ENCODE measurements at places on chromosomes 4 and X.

DNA sequence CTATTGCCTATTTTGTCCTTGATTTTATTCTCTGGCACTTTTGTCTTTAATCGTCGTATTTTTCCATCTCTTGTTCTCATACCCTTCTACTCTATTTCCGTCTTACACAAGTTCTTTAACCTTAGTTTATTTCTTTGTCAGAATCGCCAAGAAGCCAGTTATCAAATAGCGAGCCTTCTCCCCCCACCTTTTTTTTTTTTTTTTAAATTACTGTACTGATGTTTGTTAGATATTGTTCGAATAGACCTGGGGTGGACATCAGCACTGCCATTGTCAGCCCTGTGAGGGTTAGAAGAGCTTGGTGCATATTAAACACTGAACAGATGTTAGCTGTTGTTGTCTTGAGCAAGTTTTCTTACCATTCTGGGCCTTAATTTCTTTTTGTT lies 1.2 kb downstream of the SPCS3 start:
- no peak for DNase-seq

DNA sequence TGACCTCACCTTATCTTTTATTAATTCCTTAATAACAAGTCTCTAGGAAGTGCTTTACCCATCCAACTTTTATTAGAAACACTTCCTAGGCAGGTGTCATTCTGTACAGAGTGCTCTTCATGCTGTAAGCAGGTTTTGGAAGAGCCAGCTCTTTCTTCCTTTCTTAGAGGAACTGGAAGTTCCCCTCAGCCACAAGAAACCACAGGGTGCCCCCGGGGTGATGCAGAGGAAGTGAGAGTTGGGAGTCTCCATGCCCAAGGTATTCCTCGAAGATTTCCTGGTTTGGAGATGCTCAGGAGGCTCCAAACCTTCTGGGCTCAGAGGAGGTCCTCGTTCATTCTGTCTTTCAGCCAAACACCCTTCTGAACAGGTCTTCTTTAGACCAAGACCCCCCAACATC lies 83.8 kb downstream of the EGF start:
- no peak for DNase-seq

GRCh38 chrX:9442056-9442455 lies 22.8 kb upstream of the TBL1X start:
- no peak for DNase-seq

DNA sequence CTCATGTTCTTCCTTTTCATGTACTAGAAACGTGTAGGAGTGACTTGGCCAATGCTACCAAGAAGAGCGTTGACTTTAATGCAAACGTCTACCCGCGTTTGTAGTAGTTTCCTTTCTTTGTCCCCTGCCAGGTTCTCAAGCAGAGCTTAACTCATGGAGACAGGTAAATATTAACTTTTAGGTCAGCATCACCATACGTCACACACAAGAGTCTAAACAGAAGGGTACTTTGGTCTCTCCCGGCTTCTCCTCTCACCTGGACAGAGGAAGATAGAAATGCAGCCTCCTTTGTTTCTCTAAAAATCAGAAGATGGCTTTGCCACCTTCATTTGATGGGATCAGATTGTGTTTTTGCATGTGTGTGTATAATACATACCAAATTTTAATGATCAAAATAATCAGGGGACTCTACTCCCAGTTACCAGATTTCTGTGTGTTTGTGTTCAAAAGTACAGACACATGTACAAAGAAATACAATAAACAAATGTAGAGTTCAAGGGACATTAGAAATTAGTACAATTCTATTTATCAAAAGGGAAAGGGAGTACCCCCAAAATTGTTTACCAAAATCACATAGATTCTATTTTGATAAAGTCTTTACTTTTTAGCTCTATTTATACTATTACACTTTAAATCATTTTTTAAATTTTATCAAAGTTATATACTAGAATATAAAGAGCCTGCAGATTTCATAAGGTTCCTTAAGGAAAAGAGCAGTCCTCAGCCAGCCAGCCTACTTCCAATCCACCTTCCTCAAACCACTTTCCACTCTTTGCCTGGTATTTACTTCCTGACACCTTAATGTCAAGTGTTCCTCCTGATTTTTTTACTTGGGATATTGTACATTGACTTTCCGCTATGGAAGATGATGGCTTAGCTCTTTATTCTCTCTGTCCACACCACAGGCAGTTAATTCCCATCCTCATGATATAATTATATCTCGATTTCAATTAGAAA lies 195.5 kb downstream of the RELL1 start:
- DNase-seq = no peak

GRCh38 chr4:155407480-155407879 lies 30.7 kb upstream of the MAP9 start:
- DNase-seq = no peak

- no peak for DNase-seq
These were observed 76.7 kb downstream of the AFF1 start for GRCh38 chr4:87011340-87012034.

DNA sequence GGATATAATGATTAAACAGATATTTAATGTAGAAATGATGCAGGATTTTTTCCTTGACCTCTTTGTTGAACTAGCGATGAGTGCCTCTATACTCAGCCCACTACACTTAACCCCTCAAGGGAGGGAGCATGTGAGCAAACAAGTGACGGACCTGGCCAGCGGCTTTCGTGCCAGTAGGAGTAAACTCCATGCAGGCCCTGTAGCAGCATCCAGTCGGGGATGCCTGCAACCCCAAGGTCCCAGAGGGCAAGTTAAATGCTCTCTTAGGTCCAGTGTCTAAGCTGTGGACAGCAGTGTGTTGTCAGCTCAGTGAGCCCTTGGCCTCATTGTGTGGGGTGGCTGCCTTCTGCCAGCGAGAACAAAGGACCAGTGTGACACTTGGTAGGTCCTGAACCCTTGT lies 708.7 kb downstream of the TECRL start:
- DNase-seq = no peak

- no peak for DNase-seq
These were observed 162.5 kb downstream of the BANK1 start for GRCh38 chr4:101952985-101953384.

- no peak for DNase-seq
These were observed 195.4 kb upstream of the PGRMC2 start for GRCh38 chr4:128483041-128483440.

DNA sequence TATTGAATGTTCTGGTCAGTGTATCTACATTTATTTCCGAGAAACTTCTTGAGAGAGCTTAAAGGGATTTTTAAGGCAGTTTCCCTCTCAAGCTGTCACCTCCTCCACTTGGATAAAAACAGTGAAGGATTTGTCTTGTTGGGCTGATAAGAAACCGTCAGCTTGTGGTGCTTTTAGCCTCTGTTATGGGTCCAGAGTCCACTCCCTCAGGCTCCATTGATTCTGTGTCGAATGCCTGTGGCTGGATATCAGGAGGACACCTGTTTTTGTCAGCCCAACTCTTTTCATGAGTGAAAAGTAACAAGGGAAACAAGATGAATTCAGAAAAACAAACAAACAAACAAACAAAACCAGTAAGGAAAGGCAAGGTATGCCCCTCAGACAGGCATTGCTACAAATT lies 12.4 kb downstream of the CLCN4 start:
- DNase-seq = no peak

- DNase-seq = peak; percentile 18
These were observed 104.5 kb upstream of the GATB start for GRCh38 chr4:151865312-151865711.

DNA sequence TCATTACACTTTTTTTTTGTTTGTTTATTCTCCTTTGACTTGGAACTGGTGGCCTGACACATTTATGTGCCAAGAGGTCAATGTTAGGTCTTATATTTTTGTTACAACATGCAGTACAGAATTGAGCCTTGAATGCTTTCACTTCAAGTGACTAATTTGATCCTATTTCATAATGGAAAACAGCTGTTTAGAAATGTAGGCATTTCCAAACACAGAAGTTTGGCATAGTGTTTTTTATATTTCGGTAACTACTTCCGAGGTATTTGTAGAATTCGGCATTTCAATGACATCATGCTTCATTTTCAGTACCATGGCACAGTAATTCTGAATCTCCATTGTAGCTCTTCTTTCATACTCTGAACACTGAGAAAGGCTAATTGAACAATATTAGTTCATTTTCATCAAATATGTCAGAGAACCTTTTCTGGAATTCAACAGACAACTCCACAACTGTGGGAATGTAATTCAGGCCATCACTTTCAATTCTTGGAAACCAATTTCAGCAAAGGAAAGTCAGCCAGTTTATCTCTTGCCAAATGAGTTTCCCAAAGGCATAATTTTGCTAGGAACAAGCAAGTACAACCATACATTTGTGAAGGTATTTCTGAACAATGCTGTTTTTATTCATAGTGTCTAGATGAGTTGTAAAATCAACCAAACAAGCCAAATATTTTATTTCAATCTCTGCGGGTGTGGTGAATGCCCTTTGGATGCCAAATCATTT lies 11.4 kb downstream of the FAM120C start:
- DNase-seq = no peak

DNA sequence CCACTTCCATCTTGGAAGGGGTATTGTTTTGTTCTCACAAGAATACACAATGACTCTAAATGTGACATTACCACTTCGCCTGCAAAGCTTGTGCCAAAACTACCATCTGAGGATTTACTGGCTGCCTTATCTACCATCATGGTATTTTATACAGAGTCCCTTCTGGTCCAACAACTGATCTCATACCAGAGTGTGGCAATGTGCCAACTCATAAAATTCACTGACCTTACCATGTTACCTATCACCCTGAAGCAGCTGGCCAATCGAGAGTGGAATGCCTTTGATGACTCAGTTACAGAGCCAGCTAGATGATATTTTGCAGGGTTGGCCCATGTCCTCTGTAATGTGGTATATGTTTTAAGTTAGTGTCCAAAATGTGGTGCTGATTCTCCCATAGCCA lies 3.8 kb upstream of the SERPINA7 start:
- no peak for DNase-seq

DNA sequence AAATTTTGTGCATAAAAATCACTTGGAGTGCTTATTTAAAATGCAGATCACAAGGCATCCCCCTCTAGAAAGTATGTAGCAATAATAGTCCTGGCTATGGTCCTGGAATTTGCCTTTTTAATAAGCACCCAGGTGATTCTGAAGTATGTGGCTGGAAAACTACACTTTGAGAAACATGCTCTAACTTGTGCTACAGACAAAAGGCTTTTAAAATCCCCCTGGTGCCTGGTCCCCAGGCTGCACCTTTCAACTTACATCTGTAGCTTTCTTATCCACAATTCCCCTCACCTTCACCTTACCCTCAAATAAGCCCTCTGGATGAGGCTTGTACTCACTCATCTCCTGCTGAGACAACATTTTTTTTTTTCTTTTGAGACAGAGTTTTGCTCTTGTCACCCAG lies 21.1 kb downstream of the ART3 start:
- DNase-seq = no peak
